Esophagus squamous epithelium (tissue), 5 donors: ENCODE measurements at places on chromosomes 5 and 9. TPM values are rescaled to one million over a fixed set of nuclear protein-coding genes. Genes with fewer than 3 reads are reported as not detected.

Gene LRRC70
- total RNA-seq: 0.97 TPM

Gene KIAA1191
- total RNA-seq: 89.4 TPM

GRCh38 chr9:90815944-90816357 is 14.3 kb downstream of the SYK start:
- peaks cover 15% of the 10 kb centered on the region for H3K36me3 ChIP-seq
- H3K27me3 ChIP-seq: no peaks in the 10 kb centered on the region
- peaks cover 17% of the 10 kb centered on the region for H3K4me1 ChIP-seq
- DNase-seq: no peak
- H3K27ac ChIP-seq: no peak overlapping the region
- no peak overlapping the region for H3K4me3 ChIP-seq

Gene SPATA31C1
- total RNA-seq: not detected

DNA sequence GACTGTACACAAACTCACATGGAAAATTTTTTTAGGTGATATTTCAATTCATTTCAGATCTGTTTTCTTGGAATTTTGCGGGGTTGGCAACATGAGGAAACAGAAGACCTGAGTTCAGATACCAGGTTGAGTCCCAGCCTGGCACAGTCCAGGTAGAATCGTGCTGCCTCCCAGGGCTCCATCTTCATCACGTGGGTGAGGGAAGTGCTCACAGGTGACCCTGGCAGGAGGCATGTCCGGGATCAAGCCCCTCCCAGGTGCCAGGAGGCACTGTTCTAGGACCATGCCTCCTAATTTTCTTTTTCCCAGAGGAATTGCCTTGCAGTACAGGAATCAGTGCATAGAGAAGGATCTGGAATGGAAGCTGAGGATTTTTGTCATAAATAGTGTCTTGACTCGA is 318.3 kb upstream of the IRX4 start:
- no peaks in the 10 kb centered on the region for H3K27me3 ChIP-seq
- no peak overlapping the region for H3K27ac ChIP-seq
- H3K4me1 ChIP-seq: peaks cover 14% of the 10 kb centered on the region

GRCh38 chr9:133403766-133404453 is 13.9 kb downstream of the REXO4 start:
- no peaks in the 10 kb centered on the region for H3K27me3 ChIP-seq
- no peaks in the 10 kb centered on the region for H3K4me1 ChIP-seq
- no peak for DNase-seq
- peaks cover 72% of the 10 kb centered on the region for H3K36me3 ChIP-seq
- H3K4me3 ChIP-seq: no peak overlapping the region
- no peak overlapping the region for H3K27ac ChIP-seq

GRCh38 chr5:171906703-171907590 is 99.5 kb downstream of the FBXW11 start:
- no peaks in the 10 kb centered on the region for H3K4me1 ChIP-seq
- H3K4me3 ChIP-seq: no peak overlapping the region
- H3K27me3 ChIP-seq: no peaks in the 10 kb centered on the region
- H3K27ac ChIP-seq: no peak overlapping the region

- H3K27ac ChIP-seq: no peak overlapping the region
- no peaks in the 10 kb centered on the region for H3K4me1 ChIP-seq
- DNase-seq: no peak
- no peaks in the 10 kb centered on the region for H3K36me3 ChIP-seq
These were observed 289.5 kb upstream of the IRX2 start for GRCh38 chr5:3041001-3041400.

DNA sequence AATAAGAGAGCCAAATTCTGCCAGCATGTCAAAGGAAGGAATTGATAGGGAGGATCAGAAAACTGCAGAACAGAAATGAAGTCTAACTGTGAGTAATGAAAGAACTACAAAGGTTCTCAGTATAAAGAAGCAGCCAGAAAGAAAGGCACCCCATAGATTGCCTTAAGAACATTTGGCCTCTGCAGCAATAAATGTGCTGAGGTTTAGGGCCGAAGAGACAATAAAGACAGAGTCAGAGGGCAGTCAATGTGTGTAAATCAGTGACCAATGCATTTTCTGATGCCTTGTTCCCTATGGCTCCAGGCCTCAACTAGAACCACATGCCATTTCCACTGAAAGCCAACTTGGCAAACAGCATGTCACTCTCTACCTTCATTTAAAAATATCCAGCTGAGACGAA is 281.0 kb downstream of the HINT1 start:
- DNase-seq: no peak
- no peaks in the 10 kb centered on the region for H3K4me1 ChIP-seq
- no peaks in the 10 kb centered on the region for H3K27me3 ChIP-seq
- no peak overlapping the region for H3K27ac ChIP-seq
- H3K36me3 ChIP-seq: no peaks in the 10 kb centered on the region
- no peak overlapping the region for H3K4me3 ChIP-seq

- no peaks in the 10 kb centered on the region for H3K36me3 ChIP-seq
- H3K4me1 ChIP-seq: no peaks in the 10 kb centered on the region
- no peak overlapping the region for H3K27ac ChIP-seq
- no peaks in the 10 kb centered on the region for H3K27me3 ChIP-seq
- no peak overlapping the region for H3K4me3 ChIP-seq
These were observed 190.4 kb upstream of the IER5L start for GRCh38 chr9:129368444-129368978.

DNA sequence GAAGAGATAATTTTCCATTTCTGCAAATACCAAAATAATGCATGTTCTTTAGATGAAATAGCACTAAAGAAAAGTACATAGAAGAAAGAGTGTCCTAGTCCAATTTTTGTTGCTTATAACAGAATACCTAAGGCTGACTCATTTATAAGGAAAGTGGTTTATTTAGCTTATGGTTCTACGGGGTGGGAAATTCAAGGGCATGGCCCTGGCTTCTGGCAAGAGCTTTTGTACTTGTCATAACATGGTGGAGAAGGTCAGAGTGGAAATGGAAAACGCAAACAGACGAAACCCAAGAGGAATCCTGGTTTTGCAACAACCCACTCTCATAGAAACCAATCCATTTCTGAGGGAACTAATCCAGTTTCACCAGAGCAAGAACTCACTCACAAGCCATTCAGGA is 283.7 kb downstream of the CSNK1G3 start:
- no peak overlapping the region for H3K27ac ChIP-seq
- no peaks in the 10 kb centered on the region for H3K27me3 ChIP-seq
- no peak for DNase-seq
- H3K36me3 ChIP-seq: no peaks in the 10 kb centered on the region

DNA sequence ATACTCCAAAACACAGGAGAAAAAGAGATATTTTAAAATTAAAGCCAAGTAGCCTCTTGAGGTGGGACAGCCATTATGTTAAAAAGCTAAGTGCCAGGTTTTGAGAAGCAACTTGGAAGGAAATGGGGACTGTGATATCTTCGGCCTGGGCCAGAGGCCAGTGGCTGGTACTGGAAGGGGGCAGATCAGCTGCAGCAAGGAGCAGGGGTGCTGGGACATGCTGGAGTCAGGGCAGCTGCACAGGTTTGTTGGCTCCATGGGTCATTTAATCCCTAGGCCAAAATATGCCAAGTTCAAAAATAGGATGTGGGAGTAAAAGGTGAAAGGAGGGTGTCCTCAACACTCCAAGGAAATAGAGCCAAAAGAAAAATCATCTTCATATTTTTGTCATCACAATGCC is 30.0 kb downstream of the ADRB2 start:
- peaks cover 21% of the 10 kb centered on the region for H3K4me1 ChIP-seq
- no peak overlapping the region for H3K27ac ChIP-seq
- DNase-seq: no peak
- no peak overlapping the region for H3K4me3 ChIP-seq

- H3K27me3 ChIP-seq: no peaks in the 10 kb centered on the region
- H3K36me3 ChIP-seq: no peaks in the 10 kb centered on the region
- H3K4me1 ChIP-seq: no peaks in the 10 kb centered on the region
- DNase-seq: no peak
- H3K4me3 ChIP-seq: no peak overlapping the region
- H3K27ac ChIP-seq: no peak overlapping the region
These were observed 9.9 kb upstream of the GLIS3 start for GRCh38 chr9:4309806-4310205.

- H3K4me3 ChIP-seq: peak within 1 kb of the TSS; percentile 73
- H3K27me3 ChIP-seq: peaks cover 98% of the 10 kb centered on the region
- no peaks in the 10 kb centered on the region for H3K36me3 ChIP-seq
These were observed at the start of gene CNTFR for GRCh38 chr9:34589636-34590380. Gene CNTFR (minus strand): TSS chr9:34589724. CDS start chr9:34568981, 20,743 bp downstream.

- H3K27ac ChIP-seq: no peak overlapping the region
- H3K4me1 ChIP-seq: peaks cover 44% of the 10 kb centered on the region
- H3K4me3 ChIP-seq: no peak overlapping the region
- DNase-seq: no peak
- H3K36me3 ChIP-seq: no peaks in the 10 kb centered on the region
These were observed 3.2 kb downstream of the ADAMTS12 start for GRCh38 chr5:33888587-33888986.
